ENCODE measurements at places on chromosomes 7 and 10.
A peak's percentile ranks its signal among the peaks of the same experiment; 100 is the strongest.

GRCh38 chr10:125291836-125292235 is 131.5 kb upstream of the CTBP2 start:
- no peak for DNase-seq

GRCh38 chr7:15606561-15606960 is 44.7 kb upstream of the AGMO start:
- DNase-seq: no peak

DNA sequence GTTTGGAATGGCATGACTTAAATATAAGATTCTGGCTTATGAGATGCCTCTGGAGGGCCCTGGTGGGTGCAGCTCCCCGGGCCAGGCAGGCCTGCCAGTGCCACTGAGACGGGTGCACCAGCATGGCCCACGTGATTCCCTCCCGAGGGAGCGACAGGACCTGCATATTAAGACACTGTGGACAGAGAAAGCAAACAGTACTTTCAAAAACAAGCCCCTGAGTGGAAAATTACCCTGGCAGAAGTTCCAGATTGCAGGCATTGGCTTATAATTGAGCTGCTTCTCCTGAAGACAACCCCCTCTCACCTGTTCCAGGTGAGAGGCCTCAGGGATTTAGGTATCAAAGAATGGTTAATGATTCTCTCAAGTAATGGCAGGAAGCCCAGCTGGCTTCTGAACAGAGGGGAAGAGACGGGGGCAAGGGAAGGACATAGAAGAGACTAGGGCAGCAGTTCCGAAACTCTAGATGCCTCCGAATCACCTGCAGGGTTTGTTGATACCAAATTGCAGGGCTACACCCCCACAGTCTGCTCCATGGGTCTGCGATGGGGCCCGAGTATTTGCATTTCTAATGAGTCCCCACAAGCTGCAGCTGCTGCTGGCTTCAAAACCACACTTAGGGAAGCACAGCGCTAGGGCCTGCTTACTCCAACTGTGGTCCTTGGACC is 66.0 kb upstream of the DOCK1 start:
- no peak for DNase-seq

DNA sequence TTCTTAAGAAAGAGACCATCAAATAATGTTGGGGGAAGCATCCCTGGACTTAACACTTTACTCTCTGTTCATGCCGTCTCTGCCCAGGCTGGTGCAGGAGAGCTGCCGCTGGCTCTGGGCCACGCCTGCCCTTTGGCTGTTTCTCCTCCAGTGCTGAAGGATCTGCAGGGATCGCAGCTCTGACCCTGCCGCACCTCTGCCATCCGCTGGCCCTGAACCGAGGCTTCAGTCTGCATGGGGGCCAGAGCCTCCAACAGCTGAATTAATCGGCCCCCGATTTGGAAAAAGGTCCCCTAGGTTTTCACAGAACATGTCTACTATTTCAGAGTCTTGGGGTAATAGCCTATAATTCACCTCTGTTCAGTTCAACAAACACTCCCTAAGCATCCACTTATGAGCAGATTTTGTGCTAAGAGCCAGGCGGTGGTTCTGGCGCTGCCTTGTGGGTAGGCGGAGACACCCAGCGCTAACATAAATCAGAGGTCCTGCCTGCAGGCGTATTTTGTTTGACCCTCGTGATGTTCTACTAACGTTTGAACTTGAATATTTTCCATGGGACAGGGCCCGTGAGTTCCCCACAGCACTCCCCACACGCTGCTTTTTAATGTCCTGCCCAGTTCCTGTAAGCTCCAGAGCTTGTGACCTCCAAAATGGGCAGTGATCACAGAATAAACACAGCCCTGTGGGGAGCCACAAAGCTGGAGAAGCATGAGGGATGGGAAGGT is 99.0 kb downstream of the DYNC2I1 start:
- no peak for DNase-seq

- DNase-seq: no peak
Observed at GRCh38 chr7:92325858-92326257, 80.1 kb downstream of the ANKIB1 start.

DNA sequence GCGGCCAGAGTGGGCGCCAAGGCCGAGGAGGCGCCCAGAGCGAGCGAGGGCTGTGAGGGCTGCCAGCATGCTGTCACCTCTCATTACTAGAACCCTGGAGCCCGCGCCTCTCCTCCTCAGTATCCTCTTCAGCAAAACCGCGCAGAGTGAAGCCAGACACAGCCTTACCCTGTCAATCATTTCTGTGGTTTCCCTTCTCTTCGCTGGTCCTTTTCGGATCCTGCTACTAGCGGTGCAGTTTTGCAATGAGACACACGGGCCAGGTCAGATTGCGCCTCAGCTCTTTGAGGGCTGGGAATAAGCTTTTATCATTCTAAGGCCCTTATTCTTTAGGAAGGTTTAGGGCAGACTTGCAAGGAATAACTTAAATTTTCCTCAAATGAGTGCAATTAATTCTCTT is 55.5 kb upstream of the FAM171A1 start:
- no peak for DNase-seq

GRCh38 chr7:55501611-55502010 is 70.7 kb downstream of the VOPP1 start:
- no peak for DNase-seq

- DNase-seq: no peak
Observed at GRCh38 chr10:102433619-102434046, 1.3 kb upstream of the CUEDC2 start.

- DNase-seq: no peak
Observed at GRCh38 chr10:49176310-49177268, 11.6 kb downstream of the TMEM273 start.

DNA sequence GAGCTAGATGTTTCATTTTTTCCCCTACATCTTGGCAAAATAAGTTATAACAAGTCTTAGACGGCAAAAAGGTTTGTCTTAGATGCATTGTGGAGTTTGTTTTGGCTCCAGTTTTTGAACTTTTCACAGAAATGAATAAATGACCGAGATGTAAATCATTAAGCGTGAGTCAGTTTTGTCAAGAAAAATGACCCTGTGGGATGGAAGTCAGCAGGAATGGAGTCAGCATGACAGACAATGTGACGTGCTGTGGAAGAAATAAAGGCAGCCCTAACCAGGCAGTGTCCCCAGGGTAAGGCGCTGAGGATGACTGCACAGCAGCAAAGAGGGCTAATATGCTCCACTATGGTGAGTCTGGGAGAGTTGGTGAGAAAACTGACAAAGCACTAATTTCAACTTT is 163.2 kb downstream of the NOC3L start:
- no peak for DNase-seq

- DNase-seq: no peak
Observed at GRCh38 chr7:36951257-36951697, 227.0 kb upstream of the AOAH start.

- no peak for DNase-seq
Observed at GRCh38 chr7:66409493-66409892, 204.4 kb downstream of the TPST1 start.

- no peak for DNase-seq
Observed at GRCh38 chr7:22934473-22935065, 79.4 kb downstream of the HYCC1 start.

GRCh38 chr10:132494866-132495630 is 42.5 kb upstream of the INPP5A start:
- no peak for DNase-seq

DNA sequence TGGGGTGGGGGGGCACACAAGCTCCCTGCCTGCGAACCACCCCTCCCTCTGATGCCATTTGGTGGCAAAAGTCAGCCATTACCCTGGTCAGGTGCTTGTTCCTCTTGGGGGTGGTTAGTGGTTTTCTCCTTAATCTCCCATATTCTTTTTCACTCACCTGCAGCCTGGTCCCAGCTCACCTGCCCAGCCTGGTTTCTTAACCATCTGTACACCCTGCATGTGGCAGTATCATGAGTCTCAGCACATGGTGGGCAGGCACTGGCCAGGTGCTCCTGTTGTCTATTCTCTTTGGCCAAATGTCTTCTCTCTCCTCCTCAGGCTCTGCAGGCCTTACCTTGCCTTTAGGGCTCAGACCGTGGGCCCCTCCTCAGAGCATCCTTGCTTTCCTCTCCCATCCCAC is 30.5 kb downstream of the OGDH start:
- DNase-seq: no peak

GRCh38 chr10:54131833-54132232 is 669.2 kb downstream of the PCDH15 start:
- DNase-seq: no peak

DNA sequence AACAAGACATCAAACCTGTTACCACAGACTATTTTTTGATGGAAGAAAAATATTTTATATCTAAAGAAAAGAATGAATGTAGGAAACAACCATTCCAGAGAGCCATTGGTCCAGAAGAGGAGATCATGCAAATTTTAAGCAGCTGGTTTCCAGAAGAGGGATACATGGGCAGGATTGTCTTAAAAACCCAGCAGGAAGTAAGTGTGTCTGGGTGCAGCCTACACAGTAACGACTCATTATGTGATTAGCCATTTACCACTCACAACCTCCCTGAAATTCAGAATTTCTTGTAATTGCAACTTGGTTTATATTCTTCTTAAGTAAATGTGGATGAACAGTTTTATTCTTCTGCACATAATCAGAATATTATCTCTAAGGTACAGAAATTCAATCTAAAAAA is 46.2 kb downstream of the NOC3L start:
- DNase-seq: no peak

DNA sequence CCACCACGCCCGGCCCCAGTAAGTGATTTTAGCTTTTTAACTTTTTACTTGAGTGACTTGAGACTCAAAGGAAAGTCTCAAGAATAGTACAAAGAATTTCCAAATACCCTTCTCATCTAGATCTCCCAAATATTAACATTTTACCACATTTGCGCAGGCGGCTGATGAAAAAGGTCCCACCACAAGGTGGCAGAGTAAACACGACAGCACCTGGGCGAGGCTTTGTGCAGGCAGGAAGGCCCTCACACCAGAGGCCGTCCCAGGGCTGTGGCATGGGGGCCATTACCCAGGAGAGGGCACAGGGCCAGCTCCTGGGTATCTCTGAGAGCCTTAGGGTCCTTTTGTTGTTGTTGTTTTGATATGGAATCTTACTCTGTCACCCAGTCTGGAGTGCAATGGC is 50.0 kb upstream of the WIPI2 start:
- peak; percentile 26 for DNase-seq

DNA sequence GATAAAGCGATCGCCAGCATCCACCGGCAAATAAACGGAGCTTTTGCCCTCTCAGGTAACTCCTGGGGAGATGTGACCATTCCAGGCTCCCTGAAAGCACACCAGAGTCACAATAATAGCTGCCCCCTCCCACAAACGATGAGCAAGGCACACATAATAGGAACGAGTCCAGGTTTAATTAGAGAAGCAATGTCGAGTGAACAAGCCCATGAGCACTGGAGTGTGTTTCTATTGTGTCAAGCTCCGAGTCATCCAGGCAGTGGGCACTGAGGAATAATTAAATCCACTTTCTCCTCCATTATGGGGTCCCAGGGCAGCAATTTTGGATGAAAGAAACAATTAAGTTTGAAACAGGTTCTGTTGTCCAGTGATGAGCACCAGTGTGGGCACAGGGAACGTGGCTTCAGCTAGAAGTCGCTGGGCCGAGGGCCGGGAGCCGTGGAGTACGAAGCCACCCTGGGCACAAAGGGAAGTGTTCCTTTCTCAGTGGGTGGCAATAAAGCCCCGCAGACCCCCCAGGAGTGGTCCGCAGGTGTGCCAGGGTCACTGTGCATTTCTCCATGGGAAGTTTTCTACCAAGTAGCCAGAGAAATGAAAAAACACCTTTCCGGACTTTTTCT is 12.0 kb downstream of the PNLIPRP2 start:
- DNase-seq: no peak
